CMK (cell line): ENCODE measurements at places on chromosomes 11 and 22.

GRCh38 chr22:37230673-37231405, 13.2 kb downstream of the RAC2 start:
- DNase-seq: no peak

GRCh38 chr11:10784232-10785145, 24.2 kb downstream of the EIF4G2 start:
- no peak for DNase-seq

DNA sequence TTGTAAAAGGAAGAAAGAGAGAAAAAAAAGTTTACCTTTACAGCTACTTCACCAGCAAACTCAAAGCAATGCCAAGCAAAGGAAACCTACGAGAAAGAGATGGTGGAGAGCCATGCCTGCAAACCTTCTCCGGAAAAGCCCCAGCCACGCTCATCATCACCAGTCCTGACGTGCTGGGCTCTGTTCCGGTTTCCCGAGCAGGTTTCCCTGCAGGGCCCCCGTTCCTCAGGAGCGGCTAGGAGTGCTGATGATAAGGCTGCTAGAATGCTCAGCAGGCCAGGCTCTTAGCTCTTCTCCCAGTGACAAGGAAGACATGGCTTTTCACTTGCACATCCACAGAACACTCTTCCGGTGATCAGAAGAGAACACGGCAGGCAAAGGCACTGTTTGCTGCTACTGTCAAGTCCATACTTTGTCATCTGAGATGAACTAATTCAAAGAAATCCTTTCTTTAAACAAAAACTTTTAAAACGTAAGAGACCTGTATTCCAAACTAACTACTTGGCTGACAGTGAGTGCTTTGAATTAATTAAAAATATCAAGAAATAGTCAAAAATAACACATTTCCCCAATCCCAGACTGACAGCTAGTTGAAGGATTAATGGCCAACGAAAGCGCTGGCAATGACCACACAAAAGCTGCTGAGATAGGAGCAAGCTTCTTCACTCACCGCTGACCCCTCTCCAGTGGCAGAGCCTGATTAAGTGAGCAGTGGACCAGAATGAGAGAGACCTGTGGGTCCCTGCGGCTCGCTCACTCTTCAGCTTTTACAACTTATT, 35.8 kb downstream of the DUSP8 start:
- no peak for DNase-seq

- DNase-seq: no peak
Observed at GRCh38 chr11:69398529-69399492, 82.7 kb upstream of the LINC01488 start.

DNA sequence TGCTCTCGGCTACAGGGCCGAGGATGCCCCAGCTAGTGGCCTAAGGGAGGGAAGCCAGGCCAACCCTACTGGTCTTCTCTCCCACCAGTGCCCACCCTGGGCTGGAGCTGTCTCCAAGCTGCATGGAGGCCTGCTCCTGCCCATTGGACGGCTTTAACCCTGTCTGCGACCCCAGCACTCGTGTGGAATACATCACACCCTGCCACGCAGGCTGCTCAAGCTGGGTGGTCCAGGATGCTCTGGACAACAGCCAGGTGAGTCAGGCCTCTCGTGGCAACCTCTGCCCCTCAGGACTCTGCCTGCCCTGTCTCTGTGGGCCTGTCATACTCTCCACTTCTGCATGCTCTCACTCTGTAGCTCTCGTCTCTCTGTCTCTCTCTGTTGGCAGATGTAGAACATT, 44.1 kb upstream of the TPBGL start:
- DNase-seq: no peak

DNA sequence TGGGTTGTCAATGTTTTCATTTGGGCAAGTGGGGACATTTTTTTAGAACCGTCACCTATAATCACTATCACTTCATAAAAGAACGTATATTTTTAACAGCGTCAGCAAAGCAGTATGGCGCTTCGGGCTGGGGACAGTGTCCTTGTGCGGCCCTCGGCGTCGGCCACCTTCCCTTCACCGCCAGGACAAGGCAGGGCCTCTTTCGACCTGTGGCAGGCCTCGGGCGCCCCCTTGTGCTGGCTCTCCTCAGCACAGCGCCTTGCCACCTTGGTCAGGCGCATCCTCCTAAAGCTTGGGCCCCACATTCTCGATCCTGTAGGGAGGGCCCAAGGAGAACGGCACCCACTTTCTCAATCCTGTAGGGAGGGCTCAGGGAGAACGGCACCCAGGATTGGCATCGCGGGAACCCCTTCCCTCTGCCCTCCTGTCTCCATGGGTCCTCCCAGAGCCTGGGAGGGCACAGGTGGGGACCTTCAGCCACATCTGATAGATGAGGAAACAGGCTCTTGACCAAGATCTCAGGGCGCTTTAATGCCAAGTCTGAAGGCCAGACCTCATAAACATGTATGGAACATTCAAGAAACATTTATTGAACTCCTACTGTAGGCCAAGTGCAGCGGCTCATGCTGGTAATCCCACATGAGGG, 11.5 kb upstream of the FADD start:
- no peak for DNase-seq

DNA sequence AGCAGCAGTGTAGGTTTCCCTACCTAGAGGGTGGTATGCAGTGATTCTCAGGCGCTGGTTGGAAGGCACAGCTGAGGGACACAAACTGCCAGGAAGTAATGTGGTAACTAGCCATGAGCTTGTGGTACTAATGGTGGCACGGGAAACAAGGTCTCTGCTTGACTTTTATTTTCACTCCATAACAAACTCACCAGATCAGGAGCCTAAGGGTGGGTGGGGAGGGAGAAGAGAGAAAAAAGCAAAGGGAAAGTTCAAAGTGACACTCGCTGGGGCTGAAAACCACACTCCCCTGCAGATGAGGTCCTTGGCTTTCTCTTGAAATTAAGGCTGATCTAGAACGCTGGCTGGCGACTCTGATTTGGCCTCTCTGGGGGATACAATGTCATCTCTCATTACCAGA, 22.0 kb downstream of the TRAF6 start:
- no peak for DNase-seq

GRCh38 chr11:7617032-7617431, 56.3 kb downstream of the CYB5R2 start:
- no peak for DNase-seq

DNA sequence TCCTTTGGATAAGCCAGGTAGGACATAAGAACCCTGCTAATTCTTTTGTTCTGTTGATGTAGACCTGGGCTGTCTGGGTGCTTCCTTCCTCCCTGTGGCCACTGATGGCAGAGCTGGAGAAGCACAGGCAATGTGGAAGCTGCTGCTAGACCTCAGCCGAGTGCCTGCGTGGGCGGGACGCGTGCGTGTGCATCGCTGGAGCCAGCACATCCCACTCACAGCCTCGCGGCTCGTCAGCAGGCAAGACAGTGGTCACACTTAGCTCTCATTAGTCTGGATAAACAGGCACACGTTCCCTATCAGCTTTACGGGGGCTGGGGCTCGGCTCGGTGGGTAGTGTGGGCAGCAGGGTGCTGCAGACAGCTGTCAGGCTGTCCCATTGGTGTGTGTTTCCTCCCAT, 155.7 kb downstream of the GRIK4 start:
- DNase-seq: no peak

DNA sequence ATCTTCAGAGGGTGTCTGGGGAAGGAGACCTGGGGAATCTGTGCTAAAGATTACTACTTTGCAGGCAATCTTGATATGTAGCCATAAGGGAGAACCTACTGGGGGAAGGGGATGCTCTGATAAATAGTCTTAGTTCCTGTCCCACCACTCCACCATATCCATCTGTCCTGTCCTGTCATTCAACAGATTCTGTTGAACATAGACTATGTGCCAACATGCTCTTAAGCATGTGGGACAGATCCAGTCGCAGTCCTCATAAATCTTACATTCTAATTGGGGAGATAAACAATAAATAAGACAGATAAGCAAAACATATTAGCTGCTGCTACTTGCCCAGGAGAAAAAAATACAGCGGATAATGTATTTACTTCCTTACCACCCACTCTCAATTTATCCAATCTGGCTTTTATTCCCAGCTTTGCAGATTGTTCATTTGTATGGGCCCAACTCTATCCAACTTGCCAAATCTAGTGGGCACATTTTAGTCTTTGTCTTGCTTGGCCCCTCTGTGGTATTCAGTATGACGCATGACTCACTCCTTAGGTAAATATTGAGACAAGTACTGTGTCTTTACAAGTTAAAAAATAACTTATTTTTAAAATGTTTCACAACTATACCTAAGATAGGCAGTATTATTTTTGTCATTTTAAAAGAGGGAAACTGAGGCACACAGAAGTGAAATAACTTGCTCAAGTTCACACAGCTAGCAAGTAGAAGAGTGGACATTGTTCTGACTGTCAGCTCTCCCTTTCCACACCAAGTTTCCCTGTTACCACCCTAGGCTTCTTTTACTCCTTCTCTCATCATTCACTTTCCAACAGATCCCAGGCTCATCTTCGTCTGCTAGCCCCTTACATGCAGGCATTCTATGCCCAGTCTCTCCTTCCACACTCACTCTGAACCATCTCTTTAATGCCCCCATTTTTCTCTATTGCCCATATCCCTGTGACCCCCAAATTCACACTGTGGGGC, 133.6 kb upstream of the SESN3 start:
- no peak for DNase-seq

DNA sequence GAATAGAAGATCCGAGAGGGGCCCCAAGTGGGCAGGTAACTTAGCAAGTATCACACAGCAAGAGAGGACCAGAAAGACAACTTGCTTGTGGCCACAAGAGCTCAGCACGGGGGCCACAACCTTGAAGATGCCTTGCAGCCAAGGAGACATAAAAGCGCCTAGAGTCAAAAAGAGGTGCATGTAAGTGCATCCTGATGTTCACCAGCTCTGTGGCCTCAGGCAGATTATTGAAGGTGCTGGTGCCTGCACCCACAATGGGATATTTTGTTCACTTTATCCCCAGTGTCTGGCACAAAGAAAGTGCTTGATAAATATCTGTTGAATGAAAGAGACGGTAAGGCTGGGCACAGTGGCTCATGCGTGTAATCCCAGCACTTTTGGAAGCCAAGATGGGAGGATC, 106.0 kb upstream of the ASPHD2 start:
- no peak for DNase-seq

DNA sequence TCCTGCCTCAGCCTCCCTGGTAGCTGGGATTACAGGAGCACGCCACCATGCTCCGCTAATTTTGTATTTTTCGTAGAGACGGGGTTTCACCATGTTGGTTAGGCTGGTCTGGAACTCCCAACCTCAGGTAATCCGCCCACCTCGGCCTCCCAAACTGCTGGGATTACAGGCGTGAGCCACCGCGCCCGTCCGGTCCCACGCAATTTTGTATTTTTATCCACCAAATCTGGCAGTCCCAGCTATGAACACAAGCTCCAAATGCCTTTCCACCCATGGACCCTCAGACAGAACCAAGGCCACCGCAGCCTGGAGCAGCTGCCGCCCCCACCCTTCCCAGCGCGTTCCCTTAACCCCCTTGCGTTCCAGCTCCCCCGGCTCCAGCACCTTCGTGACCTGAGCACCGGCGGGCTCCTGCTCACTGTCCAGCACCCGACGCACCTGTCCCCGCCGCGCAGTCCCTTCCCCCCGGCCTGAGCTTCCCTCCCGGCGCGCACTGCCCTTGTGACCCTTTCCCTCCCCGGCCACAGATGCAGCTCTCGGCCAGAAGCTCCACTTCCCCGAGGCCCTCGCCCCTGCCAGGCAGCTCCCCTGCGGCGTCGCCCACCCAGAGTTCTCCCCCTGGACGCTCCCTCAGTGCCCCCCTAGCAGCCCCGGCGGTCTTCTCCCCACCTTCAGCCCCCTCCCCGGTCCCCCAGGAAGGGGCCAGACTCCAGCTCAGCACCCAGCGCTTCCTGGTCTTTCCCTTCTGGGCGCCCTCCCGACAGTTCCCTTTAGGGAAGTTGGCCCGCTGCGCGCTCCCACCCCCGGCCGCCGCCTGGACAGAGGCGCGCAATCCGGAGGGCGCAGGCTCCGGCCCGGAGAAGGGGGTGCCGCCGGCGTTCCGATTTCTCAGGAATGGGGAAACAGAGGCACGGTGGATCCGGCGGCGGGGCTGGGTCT, 5.6 kb upstream of the ZBED4 start:
- DNase-seq: no peak

GRCh38 chr22:41526226-41526829, 17.9 kb downstream of the POLR3H start:
- DNase-seq: no peak

- DNase-seq: no peak
Observed at GRCh38 chr11:45031912-45032519, 81.3 kb upstream of the TP53I11 start.

DNA sequence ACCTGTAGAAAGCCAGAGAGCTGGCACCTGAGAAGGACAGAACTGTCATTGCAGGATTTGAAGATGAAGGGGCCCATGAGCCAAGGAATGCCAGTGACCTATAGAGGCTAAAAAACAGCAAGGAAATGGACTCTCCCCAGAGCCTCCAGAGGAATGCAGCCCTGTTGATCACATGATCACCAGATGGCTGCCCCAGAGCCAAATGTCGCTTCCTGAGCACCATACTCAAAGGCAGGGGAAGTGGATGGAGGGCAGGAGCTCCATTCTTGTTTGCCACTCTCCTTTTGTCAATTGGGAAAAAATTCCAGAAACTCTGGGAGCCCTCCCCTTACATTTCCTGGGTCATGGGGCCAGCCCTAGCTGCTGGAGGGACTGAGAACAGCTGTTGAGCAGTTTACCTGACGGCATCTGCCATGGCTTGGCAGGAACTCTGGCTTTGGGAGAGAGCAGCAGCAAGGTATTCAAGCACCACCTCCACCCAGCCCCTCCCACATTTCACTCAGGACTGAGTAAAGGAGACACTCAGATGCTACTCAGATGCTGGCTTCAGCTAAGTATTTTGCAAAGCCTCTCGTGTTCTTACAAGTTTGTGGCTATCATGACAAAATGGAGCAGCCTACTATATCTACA, 46.9 kb downstream of the DKK3 start:
- no peak for DNase-seq

- DNase-seq: peak; percentile 71
Observed at GRCh38 chr11:75204685-75205563, 35.6 kb upstream of the TPBGL start.

DNA sequence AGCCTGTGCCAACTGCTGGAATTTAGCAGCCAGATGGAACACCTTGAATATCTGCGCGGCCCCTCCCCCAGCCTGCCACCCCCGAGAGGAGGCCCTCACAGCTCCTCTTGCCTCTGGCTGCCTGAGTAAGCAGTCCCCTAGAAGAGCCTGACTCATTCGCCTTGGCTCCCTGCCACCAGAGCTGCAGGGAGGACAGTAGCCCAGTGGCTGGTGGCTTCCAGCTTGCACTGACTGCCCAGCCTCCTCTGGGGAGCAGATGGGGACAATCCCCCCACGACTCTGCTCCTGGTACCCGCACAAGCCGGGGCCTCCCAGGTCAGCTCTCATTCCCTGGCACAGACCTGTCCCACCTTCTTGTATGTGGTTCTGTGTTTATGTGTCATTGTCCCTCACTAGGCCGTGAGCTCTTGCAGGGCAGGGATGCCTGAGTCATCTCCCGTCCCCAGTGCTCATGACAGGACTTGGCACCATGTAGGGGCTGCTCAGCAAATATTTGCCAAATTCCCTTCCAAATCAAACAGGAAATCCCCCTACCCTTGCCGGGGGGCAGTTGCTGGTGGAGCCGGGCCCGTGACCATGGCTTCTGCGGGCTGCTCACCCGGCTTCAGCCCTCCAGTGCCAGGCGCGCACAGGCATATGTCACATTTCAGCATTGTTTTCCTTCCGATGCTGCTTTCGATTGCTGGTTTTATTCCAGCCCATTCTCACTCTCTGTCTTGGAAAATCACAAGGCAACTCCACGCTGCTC, 43.6 kb downstream of the CACNG2 start:
- peak; percentile 56 for DNase-seq
